ENCODE measurements at places on chromosomes 7 and 10. TPM values are rescaled to one million over a fixed set of nuclear protein-coding genes. Genes with fewer than 3 reads are reported as not detected.

GRCh38 chr10:84497978-84498377 lies 169.6 kb downstream of the CCSER2 start:
- no peak for DNase-seq

- DNase-seq: no peak
These were observed 37.2 kb upstream of the SLC35G1 start for GRCh38 chr10:93856349-93857145.

The ICA1 gene
- 71.2 TPM for total RNA-seq

- no peak for DNase-seq
These were observed 46.2 kb upstream of the C10orf67 start for GRCh38 chr10:23390809-23391208.

DNA sequence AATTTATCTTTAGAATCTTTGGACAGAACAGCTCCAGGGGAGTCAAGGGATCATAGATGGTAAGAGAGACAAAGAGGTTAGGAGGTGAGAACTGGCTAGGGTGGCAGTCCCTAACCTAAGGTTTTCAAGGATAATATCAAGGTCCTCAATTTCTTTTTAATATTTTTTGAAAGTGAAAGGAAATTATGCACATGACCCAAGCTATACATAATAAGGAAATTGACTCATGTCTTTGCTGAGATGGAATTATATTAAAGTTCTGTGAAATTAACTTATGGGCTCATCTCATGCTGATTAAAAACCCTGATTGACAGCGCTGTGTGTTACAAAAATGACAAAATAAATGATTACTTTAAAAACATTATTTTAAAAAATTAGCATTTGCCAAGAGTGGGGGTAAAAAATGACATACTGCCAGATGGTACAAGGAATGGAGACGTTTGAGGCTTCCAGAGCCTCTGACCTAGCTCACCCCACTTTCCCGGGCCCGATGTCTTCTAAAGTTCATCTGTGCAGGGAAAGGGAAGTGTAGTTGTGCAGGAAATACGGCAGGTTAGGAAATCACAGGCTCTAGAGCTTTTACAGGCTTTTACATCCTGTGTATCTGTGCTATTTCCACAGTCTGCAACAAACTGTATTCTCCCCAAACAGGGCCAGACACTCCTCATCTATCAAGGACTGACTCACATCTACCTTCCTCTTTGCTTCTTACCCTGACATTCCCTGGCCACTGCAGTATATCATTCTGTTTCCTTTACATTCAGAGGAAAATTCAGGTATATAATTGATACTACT lies 185.6 kb upstream of the PRSS58 start:
- DNase-seq: no peak

The PLAC9 gene
- total RNA-seq: not detected

DNA sequence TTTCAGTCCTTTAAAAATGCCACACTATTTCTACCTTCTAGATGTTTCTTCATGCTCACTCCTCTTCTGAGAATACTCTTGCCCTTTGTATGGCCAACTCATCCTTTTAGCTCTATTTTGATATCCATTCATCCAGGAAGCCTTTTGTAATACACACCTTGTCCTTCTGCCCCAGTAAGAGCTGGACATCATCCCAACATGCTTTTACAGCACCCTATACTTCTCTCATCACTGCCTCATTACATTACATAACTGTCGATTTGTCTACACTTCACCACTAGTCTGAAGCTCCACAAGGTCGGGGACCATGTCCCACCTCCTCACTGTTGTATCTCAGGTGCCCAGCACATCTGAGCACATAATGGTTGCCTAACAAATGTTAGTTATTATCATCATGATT lies 29.2 kb downstream of the PRR15 start:
- no peak for DNase-seq

DNA sequence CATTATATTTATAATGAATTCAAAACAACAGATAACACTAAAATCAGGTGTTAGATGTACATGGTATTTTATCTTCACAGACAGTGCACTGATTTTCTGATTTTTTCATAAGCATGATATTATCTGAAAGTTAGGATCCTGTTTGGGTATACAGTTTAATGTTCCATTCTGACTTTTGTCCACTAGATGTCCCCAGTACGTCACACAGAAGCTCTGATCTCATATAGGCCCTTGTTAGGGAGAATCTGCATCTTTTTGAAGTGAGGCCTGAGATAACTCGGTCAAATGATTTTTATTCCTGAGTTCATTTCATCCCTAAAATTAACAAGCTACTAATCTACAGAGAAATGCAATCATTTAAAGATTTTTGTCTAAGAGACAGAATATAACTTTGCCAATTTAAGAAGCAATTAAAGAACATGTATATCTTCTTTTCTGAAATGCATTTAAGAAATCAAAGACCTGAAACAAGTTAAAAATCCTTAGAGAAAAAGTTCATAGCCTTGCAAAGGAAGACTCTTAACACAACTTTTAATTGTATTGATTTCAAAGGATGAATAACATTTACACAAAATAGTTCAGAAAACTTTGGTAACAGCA lies 72.0 kb upstream of the TES start:
- DNase-seq: no peak

The APBB1IP gene
- total RNA-seq: 35.0 TPM

The LRRD1 gene
- total RNA-seq: not detected

DNA sequence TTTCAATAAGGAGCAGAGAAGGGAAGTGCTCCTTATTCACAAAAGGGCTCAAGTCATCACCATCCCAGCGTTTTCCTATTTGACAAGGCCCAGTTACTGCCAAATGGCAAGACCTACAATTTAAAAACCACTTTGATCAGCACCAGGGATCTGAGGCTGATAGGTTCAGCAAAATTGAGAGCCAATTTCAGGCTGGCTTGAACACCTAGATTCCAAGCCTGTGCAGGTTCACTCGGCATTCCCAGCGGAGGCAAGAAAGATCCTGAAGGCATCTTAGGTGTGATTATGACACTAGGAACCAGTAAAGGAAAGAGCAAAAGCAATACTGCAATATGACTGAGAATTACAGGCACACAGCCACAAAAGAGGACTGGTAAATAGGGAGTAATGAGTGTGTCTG lies 441.4 kb downstream of the CALN1 start:
- no peak for DNase-seq

GRCh38 chr10:89830624-89831023 lies 129.2 kb downstream of the KIF20B start:
- DNase-seq: no peak

DNA sequence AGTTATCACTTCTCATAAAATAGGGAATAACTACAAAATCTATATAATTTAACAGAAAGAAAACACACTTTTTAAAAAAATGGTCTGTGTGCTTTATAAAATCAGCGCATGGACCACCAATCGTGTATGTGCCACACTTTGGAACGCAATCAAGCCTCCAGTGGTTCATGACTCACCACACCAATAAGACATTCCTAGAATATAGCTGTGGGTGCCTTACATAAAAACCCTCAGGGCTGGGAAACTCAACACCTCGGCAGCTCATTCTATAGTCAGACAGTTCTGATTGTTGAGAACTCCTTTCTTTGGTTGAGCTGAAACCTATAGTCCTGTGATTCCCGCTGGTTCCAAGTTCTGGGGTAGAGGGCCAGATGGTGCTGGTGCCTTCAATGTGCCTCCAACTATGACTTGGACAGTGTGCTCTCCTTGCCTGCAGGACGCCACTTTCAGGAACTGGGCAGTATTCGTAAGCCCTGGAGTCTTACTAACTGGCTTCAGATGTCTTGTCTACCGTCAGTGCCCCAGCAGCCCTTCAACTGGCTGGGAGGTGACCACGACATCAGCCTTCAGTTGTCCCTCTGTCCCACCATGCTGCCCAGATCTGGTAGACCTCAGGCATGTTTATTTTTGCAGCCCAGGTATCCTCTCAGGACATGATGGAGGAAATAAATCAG lies 135.7 kb upstream of the GDF10 start:
- no peak for DNase-seq
